CD4-positive, alpha-beta T cell treated with Interleukin-15 for 4 hours (primary cell): ENCODE measurements at places on chromosomes 1 and 21.

DNA sequence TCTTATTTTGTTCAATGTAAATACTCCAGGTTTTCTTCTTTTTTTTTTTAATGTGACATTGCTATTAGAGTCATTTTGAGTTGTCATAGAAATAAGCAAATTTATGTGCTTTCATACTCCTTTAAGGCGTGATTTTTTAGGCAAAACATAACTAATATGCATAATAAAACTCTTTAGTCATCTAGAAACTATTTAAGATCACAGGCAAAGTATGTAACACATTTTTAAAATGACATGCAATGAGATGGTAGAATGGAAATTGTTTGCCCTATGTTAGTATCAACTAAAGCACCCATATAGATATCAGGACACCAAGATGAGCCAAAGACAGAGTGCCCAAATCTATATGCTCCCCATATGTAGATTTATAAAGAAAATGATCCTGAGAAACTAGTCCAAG, 41.5 kb upstream of the SGIP1 start:
- no peak for DNase-seq

DNA sequence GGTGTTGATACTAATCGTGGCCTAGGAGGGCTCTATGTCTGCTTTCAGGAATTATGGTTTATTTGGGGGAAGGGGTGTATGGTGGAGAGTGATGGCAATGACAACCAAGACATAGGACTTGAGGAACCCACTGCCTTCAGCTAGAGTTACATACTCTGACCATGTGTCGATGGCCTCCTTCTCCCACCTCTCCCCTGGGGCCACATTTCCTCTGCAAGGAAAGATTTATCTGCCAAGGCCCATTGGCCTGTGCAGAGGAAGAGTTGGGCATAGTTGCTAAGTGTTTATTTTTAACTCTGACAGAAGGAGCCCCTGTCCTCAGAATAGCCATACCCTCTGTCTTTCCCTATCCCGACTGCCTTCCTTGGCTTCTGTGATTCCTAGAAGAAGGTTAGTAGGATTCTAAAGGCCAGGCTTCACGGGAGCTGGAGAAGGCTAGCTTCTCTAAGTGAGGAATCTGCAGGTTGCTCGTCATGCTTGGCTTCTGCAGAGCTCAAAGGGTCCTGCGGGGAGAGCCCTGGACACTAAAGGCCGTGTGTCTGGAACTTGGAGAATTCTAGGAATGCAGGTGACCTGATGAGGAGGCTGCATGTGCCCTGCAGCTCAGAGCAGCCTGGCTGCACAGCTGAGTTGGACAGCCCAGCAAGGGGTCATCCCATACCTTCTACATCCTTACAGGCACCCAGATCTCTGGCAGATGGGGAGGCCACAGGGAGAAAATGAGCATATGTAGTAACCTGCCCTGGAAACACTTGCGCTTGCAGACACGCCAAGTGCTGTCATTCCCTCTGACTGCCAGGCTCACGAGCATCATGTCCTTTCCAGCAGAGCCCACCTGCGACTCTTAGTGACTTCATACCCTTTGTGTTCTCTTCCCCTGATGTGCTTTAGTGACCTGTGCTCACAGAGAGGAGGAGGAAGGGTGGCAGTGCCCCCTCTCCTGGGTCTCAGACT, 9.7 kb downstream of the MAPKAPK2 start:
- no peak for DNase-seq

DNA sequence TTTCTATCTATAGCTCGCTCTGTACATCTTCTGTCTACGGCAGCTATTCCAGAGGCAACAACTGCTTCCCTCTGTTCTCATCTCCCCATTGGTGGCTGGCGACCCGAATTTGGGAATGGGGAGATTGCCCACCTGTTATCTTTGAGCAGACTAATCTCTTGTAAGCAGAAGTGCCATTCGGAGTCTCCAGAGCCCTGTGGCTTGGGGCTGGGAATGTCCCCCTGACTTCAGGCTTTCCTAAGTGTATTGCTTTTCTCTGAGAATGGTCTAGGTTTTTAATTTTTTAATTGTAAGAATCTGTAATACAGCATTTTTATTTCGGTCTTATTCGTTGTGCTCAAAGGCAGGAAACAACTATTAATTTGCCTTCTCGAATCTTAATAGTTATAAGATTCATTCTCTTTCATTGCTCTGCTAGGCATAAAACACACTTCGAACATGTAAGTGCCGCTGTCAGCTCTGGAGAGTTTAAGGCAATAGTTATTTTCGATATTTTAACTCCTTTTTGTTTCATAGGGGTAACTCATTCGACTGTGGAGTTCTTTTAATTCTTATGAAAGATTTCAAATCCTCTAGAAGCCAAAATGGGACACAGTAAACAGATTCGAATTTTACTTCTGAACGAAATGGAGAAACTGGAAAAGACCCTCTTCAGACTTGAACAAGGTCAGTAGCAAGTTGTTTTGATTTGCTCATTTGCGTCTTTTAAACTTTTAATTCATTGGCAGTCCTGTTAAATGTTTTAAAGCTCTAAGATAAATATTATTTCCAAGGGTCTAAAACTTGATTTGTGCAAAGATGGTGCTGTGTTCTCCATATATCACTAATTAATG, 514 bp downstream of the AGL start:
- DNase-seq = no peak

- DNase-seq = no peak
Measured at GRCh38 chr21:36554411-36555157, 74.7 kb upstream of the CLDN14 start.

DNA sequence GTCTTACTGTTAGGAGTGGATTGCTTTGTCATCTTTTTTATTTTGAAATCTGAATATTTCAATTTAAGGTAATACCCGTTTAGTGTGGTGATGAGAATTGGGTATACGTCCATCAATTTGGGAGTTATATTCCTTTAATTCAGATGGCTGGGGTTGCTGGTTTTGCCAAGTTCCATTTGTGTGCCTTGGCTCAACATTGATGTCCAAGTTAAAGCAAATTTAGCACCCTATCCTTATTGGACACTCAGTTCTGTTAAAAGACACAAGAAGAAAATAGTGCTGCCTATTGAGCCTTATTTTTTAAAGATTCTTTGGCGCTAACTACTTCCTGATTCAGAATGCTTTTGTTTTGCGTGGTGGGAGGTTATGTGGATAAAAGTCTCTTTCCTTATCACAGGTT, 40.6 kb downstream of the CAMTA1 start:
- no peak for DNase-seq

DNA sequence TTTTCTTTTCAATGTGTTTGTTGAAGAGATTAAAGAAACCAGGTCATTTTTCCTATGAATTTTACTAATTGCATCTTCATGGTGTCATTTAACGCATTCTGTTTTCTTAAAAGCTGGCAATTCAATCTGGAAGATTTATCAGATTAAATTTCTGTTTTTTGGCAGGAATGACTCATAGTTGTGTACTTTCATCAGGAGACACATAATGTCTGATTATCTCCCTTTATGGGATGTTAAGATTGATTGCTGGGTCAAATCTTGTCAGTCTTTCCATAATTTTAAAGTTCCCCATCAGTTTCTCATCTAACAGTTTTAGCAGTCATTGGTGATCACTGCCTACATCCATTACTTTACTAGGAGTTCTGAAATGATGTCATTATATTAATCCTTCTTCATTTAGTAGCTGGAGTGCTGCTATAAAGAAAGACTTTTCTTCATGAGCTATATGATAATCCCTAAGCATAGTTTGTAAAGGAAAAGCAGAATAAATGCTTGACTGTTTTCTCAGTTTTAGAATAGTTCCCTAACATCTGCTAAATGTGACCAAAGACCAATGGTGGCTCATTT, 72.8 kb upstream of the MAP10 start:
- DNase-seq = no peak

- DNase-seq = no peak
Measured at GRCh38 chr1:99554727-99555126, 91.2 kb upstream of the PALMD start.

DNA sequence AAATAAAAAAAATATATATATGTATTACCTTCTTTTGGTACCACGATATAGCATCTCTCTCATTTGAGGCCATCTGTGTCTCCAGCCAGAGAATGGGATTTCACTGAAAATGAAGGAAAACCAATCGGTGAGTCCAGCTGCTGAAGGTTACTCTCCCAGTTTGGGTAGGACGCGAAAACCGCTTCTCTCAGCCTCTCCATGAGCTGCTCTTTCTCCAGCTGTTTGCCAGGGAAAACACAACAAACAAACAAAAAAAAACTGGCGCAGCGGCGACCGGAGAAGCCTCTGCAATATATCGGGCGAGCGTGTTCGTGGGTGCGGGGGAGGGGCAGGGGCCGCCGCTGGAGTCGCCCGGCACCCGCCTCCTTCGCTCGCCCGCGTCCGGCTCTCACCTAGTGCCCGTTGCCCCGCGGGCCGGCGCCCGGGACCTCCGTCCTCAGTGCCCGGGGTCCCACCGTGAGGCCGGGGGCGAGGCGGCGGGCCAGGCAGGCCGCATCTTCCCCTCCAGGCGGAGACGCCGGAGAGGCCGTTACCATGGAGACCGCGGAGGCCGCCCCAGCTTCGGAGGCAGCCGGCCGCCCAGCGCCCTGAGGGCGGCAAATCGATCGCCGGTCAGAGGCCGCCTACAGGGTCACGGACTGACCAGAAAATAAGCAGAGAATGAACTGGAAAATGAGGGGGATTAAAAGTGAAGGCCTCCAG, 504 bp downstream of the PHTF1 start:
- DNase-seq = peak; percentile 45

DNA sequence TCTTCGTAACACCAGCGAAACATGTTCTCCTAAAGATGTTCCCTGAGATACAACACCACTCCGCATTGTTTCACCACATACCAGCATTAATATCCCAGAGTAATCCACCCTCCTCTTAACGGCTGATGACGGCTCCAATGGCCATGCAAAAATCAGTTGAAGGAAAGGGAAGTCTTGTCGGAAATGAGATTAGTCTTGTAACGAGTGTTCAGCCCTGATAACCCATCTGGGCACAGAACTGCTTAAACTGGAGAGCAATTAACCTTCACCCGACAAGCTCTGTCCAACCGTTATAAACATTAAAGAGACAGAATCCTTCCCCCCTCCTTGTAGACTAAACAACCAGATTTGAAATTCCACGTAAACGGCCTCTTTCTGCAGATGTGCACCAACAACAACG, 21.9 kb downstream of the ERG start:
- DNase-seq = no peak

DNA sequence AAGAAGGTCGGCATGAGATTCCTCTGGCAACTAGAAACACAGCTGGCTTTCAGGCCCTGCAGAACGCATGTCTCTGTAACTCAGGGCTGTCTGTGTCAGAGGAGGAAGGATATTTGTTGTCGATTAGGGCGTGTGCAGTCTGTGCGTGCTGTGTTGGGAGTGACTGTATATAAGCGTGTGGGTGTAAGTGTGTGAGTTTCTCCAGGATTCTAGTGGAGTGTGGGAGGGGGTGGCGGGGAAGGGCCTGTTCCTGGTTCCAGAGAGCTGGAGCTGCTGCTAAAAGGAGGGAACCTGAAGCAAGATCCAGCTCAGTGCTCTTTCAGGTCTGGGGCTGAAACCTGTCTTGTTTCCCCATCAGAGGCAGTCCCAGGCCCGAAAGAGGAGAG, 74.3 kb downstream of the SLC16A1 start:
- DNase-seq = no peak

DNA sequence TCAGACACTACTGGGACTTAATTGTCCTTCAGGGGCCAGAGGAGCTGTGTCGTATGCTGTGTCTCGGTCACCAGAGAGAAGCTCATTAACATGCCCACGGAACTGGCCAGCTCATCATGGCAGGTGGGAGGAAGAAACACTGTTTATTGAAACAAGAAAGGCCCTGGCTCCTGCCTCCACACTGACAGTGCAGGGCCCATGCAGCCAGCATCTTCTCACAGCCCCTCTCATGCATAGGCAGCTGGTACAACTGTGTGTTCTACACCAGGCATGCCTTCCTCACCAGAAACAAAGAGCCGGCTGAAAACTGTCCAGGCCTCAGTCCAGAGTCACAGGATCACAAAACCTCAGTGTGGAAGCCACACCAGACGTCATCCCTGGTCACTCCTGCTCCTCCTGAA, 106.0 kb downstream of the UBE2U start:
- DNase-seq = no peak

DNA sequence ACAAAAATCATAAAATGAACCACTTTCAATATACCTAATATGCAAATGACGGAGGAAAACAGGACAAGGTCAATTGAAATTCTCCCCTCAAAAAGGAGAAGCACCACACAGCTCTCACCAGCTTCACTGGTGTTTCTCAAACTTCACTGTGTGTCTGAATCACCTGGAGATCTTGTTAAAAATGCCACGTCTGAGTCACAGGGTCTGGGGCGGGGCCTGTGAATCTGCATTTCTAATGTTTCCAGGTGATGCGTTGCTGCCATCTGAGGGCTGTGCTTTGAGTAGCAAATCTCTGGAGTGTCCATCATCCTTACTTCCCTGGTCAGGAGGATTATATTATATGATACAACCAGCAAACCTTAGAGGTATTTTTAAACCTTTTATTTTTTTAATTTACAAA, 9.0 kb downstream of the CLDN19 start:
- DNase-seq = peak; percentile 32

DNA sequence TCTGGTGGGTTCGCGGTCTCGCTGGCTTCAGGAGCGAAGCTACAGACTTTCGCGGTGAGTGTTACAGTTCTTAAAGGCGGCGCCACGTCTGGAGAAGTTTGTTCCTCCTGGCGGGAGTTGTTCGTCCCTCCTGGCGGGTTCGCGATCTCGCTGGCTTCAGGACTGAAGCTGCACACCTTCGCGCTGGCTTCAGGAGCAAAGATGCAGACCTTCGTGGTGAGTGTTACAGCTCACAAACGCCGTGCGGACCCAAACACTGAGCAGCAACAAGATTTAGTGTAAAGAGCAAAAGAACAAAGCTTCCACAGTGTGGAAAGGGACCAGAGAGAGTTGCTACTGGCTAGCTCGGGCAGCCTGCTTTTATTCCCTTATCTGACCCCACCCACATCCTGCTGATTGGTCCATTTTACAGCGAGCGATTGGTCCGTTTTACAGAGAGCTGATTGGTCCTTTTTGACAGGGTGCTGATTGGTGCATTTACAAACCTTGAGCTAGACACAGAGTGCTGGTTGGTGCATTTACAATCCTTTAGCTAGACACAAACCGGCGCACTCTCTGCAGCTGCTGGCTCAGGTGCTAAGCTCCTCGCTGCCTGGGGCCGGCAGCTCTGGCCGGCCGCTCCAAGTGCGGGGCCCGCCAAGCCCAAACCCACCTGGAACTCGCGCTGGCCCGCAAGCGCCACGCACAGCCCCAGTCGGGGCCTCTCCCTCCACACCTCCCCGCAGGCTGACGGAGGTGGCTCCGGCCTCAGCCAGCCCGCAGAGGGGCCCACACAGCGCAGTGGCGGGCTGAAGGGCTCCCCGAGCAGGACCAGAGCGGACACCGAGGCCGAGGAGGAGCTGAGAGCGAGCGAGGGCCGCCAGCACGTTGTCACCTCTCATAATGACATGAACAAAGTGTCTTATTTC, 172.8 kb upstream of the KCTD3 start:
- no peak for DNase-seq

GRCh38 chr1:23395154-23395724, 25.6 kb upstream of the ZNF436 start:
- DNase-seq = no peak
